Naive thymus-derived CD4-positive, alpha-beta T cell (primary cell): ENCODE measurements at places on chromosomes 1 and 21. TPM values are rescaled to one million over a fixed set of nuclear protein-coding genes. Genes with fewer than 3 reads are reported as not detected.

DNA sequence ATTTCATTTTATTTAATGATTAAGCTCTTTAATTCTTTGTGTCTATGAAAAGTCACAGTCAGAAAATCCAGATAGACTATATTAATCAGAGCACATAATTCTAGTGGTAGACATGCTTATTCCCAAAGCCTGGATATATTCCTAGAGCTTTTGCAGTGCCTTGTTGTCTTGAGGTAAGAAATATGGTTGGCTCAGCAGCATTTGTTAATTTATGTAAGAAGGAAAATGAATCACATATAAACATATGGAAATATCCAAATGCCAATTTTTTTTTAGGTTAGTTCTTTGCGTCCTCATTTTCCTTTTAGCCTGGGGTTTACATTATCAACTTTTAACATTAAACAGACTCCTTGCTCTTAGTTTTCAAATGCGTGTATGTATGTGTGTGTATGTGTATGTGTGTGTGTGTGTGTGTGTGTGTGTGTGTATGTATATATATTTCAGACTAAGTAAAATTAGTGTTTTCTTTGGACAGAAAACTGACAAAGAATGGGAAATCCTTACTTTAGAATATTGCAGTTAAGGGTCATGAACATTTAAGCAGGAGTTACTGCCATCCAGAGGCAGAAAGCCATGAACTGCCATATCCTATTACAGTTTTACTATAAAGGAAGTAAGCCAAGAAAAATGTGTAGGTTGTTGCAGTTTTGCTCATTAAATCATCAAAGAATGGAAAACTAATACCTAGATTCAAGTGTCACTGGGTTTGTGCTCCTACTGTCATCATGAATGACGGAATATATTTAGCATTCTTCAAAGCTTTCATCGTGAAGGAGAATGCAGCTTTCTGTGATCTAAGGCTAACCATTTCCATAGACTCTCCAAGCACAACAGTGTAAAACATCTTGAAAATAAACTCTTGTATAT lies 477.1 kb upstream of the NR5A2 start:
- H3K36me3 ChIP-seq, result no peaks in the 10 kb centered on the region
- H3K4me3 ChIP-seq, result no peak overlapping the region
- no peaks in the 10 kb centered on the region for H3K27me3 ChIP-seq
- H3K4me1 ChIP-seq, result no peaks in the 10 kb centered on the region

DNA sequence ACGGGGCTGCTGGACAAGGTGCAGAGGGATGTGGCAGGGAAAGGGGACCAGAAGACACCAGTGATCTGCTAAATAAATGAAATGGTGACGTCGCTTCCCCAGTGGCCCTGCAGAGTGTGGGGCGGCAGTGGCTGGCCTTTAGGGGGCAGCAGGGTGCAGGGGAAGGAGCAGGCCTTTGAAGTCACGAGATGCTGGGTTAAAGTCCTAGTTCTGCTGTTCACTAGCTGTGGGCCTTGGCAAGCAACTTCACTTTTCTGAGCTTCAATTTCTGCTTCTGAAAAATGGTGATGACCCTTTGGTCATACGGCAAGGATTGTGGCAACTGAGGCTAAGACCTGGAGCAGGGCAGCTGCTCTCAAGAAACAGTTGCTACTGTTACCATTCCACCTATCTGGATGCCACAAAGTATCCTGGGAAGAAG lies 9.2 kb upstream of the GALE start:
- DNase-seq, result peak; percentile 71
- no peaks in the 10 kb centered on the region for H3K4me1 ChIP-seq
- H3K27me3 ChIP-seq, result no peaks in the 10 kb centered on the region

DNA sequence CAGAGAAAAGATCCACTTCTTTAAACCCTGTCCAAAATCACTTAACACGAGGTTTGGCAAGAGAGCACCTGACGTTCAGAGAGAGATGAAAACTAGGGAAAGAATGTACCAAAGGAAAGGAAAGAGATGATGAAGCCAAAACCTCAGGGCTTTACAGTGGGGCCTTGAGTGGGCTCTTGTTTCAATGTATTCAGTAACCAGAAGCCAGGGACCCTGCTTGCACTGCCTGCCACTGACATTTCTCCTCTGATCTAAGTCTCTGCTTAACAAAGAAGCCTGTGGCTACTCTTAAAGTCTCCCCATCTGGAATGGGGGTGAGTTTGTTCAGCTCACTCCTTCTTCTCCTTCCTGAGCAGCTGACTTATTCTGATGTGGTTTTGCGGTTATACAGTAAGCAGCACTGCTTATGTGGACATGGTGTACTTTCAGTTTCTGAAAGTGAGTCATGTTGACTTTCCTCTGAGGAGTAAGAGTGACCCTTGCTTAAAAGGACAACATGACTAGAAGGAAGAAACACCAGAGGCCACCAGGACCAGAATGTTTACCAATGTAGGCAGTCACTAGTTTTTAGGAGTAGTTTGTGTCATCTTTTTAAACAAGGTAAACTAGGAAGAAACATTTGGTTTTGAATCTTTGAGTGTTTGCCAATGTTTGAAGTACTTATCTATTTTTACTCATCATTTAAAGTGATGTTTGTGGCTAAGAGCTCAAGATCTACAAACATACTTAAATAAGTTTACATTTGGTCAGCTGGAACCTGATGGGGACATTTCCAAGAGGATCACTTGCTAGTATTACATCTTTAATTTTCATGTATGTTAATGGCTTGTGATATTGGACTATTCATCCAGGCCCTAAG lies 87.4 kb downstream of the FASLG start:
- no peaks in the 10 kb centered on the region for H3K36me3 ChIP-seq
- no peak overlapping the region for H3K27ac ChIP-seq
- peak overlapping the region; percentile 17 for H3K4me3 ChIP-seq

SH2D2A gene
- polyA plus RNA-seq, result 15.7 TPM

- H3K27me3 ChIP-seq, result no peaks in the 10 kb centered on the region
- H3K4me3 ChIP-seq, result no peak overlapping the region
- no peaks in the 10 kb centered on the region for H3K4me1 ChIP-seq
- no peaks in the 10 kb centered on the region for H3K36me3 ChIP-seq
- H3K27ac ChIP-seq, result no peak overlapping the region
- no peak for DNase-seq
Observed at GRCh38 chr1:185108321-185108720, 48.4 kb downstream of the TRMT1L start.

OR2T3 gene
- polyA plus RNA-seq, result not detected

- H3K27me3 ChIP-seq, result no peaks in the 10 kb centered on the region
- no peaks in the 10 kb centered on the region for H3K36me3 ChIP-seq
- H3K4me3 ChIP-seq, result no peak overlapping the region
- peak; percentile 55 for DNase-seq
Observed at GRCh38 chr1:172719694-172720138, 60.8 kb downstream of the FASLG start.

RALGPS2 gene
- 7.7 TPM for polyA plus RNA-seq

DNA sequence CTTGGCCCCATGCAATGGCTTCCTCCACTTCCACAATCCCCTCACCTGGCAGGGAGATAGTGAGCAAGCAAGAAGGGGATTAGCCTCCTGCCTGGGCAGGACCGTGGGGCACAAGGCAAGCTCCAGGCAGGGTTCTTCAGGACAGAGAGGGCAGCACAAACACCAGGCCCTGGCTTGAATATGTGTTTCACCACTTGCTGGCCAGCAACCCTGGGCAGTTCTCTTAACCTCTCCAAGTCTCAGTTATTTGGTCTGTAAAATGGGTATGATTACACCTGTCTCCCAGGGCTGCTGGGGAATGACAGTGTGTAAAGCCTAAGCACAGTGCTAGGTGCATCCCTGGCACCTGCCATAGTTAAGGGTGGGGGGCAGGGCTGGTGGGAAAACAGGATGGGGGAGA lies 31.9 kb downstream of the H3-3A start:
- no peaks in the 10 kb centered on the region for H3K27me3 ChIP-seq
- H3K36me3 ChIP-seq, result no peaks in the 10 kb centered on the region
- no peak for DNase-seq
- no peaks in the 10 kb centered on the region for H3K4me1 ChIP-seq

CR1 gene
- 8.9 TPM for polyA plus RNA-seq

DNA sequence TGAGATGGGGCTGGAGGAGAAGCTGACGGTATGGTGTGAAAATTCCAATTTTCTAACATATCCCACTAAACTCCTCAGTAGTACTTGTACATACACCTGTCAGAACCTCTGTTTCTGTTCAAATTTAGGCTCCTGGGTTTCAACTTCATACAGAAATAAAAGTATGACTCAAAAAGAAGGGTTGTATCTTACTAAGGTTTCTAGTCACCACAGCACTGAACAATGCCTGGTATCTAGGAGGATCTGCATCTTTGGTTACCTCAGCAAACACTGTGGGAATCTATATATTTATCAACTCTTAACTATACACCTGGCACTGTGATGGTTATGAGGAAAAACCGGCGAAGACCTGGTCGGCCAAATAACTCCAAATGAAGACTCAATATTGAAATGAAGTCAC lies 13.8 kb downstream of the RBM34 start:
- no peaks in the 10 kb centered on the region for H3K27me3 ChIP-seq
- no peak for DNase-seq
- H3K4me3 ChIP-seq, result no peak overlapping the region
- H3K4me1 ChIP-seq, result no peaks in the 10 kb centered on the region

- no peak overlapping the region for H3K27ac ChIP-seq
- no peak overlapping the region for H3K4me3 ChIP-seq
- H3K36me3 ChIP-seq, result no peaks in the 10 kb centered on the region
- H3K4me1 ChIP-seq, result no peaks in the 10 kb centered on the region
- no peak for DNase-seq
Observed at GRCh38 chr1:166814611-166815010, 24.7 kb upstream of the POGK start.

MCOLN2 gene
- polyA plus RNA-seq, result not detected

DNA sequence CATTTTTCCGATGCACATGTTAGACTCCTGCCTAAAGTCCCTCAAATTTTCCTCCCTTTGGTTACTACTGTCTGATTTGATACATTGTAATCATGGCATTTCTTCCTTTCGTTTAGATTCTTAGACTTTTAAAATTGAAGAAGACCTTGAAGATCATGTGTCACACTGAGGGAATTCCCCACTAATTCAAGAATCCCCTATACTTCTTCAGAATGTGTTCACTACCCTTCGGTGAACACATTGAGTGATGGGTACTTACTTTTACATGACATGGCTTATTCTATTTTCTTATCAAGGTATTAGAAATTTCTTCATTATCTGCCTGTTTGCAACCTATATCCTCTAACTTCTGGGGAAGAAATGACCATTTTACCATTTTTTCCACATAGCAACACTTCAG lies 85.9 kb downstream of the LHX8 start:
- DNase-seq, result no peak
- no peaks in the 10 kb centered on the region for H3K36me3 ChIP-seq
- no peak overlapping the region for H3K4me3 ChIP-seq

- no peaks in the 10 kb centered on the region for H3K4me1 ChIP-seq
- peaks cover 98% of the 10 kb centered on the region for H3K36me3 ChIP-seq
- H3K4me3 ChIP-seq, result no peak overlapping the region
- no peaks in the 10 kb centered on the region for H3K27me3 ChIP-seq
- no peak overlapping the region for H3K27ac ChIP-seq
Observed at GRCh38 chr1:39753132-39754025, 14.7 kb downstream of the PPIE start.

UBE2G2 gene
- polyA plus RNA-seq, result 65.8 TPM

HSPA6 gene
- not detected for polyA plus RNA-seq

DNA sequence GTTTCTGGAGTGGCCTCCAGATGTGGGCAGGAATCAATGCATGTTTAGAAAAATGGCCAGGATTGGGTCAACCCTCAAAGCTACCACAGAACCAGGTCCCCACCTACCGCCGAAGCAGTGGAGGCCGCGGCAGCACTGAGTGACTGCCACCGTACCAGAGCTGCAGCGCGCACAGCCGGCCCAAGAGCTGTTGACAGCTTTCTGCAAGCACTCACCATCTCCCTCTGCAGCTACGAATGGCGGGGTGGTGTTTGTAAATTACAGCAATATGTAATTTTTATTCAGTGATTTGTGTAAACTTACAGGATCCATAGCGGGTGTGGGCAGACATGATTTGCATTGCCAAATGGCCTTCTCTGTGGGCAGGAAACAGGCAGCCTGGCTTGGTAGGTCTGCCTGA lies 96.4 kb downstream of the CAMK2N1 start:
- H3K27me3 ChIP-seq, result peaks cover 5% of the 10 kb centered on the region
- H3K4me1 ChIP-seq, result no peaks in the 10 kb centered on the region
- DNase-seq, result no peak
- no peaks in the 10 kb centered on the region for H3K36me3 ChIP-seq

- no peak overlapping the region for H3K27ac ChIP-seq
- H3K27me3 ChIP-seq, result no peaks in the 10 kb centered on the region
- H3K4me3 ChIP-seq, result no peak overlapping the region
- DNase-seq, result no peak
- no peaks in the 10 kb centered on the region for H3K4me1 ChIP-seq
Observed at GRCh38 chr1:94113589-94114226, 7.2 kb downstream of the ABCA4 start.

GRCh38 chr1:112818990-112819689 lies 104.0 kb upstream of the PPM1J start:
- no peaks in the 10 kb centered on the region for H3K36me3 ChIP-seq
- no peak overlapping the region for H3K27ac ChIP-seq
- H3K27me3 ChIP-seq, result no peaks in the 10 kb centered on the region
- H3K4me1 ChIP-seq, result no peaks in the 10 kb centered on the region

USH2A gene
- not detected for polyA plus RNA-seq

PLD5 gene
- polyA plus RNA-seq, result not detected

GRCh38 chr1:39639305-39640130 lies at the start of gene HEYL:
Gene HEYL, minus strand, starts transcription at chr1:39639643. Its CDS starts 18 bp downstream, at chr1:39639625.
- peak; percentile 38 for DNase-seq
- no peaks in the 10 kb centered on the region for H3K4me1 ChIP-seq
- no peaks in the 10 kb centered on the region for H3K36me3 ChIP-seq
- no peak within 1 kb of the TSS for H3K27ac ChIP-seq

MXRA8 gene
- polyA plus RNA-seq, result 0.41 TPM

- H3K27me3 ChIP-seq, result no peaks in the 10 kb centered on the region
- peaks cover 12% of the 10 kb centered on the region for H3K4me1 ChIP-seq
- no peak overlapping the region for H3K27ac ChIP-seq
- DNase-seq, result no peak
- H3K36me3 ChIP-seq, result peaks cover 4% of the 10 kb centered on the region
Observed at GRCh38 chr1:155320252-155320651, 442 bp upstream of the RUSC1 start.

DNA sequence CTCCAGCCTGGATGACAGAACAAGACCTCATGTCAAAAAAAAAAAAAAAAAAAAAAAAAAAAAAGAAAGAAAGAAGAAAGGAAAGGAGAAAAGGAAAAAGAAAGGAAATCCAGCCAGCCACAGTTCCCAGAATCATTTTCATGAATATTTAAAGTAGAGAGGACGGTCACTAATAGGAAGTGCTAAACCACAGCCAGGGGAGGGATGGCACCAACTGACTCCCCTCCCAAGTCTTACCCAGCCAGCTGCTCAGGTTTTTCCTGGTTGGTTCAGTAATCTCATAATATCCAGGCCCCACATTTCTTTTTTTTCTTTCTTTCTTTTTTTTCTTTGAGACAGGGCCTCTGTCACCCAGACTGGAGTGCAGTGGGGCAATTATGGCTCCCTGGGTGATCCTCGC lies 63.9 kb upstream of the AK4 start:
- no peaks in the 10 kb centered on the region for H3K27me3 ChIP-seq
- H3K4me3 ChIP-seq, result no peak overlapping the region
- no peak for DNase-seq
- H3K36me3 ChIP-seq, result no peaks in the 10 kb centered on the region
- no peaks in the 10 kb centered on the region for H3K4me1 ChIP-seq
- H3K27ac ChIP-seq, result no peak overlapping the region

- no peak for DNase-seq
- no peaks in the 10 kb centered on the region for H3K36me3 ChIP-seq
- no peaks in the 10 kb centered on the region for H3K4me1 ChIP-seq
- H3K27me3 ChIP-seq, result no peaks in the 10 kb centered on the region
- no peak overlapping the region for H3K27ac ChIP-seq
Observed at GRCh38 chr1:3714284-3714741, 37.9 kb upstream of the CCDC27 start.

KCNK2 gene
- polyA plus RNA-seq, result not detected

GRCh38 chr1:150149271-150150132 lies at the start of gene PLEKHO1:
Gene PLEKHO1, plus strand, starts transcription at chr1:150149916. Its CDS starts 342 bp downstream, at chr1:150150258.
- H3K36me3 ChIP-seq, result peaks cover 11% of the 10 kb centered on the region
- H3K27ac ChIP-seq, result peak within 1 kb of the TSS; percentile 77
